ENCODE measurements at places on chromosomes 2 and 18. TPM values are rescaled to one million over a fixed set of nuclear protein-coding genes. Genes with fewer than 3 reads are reported as not detected.

STPG4 gene
- not detected for polyA plus RNA-seq

NT5DC4 gene
- not detected for polyA plus RNA-seq

DNA sequence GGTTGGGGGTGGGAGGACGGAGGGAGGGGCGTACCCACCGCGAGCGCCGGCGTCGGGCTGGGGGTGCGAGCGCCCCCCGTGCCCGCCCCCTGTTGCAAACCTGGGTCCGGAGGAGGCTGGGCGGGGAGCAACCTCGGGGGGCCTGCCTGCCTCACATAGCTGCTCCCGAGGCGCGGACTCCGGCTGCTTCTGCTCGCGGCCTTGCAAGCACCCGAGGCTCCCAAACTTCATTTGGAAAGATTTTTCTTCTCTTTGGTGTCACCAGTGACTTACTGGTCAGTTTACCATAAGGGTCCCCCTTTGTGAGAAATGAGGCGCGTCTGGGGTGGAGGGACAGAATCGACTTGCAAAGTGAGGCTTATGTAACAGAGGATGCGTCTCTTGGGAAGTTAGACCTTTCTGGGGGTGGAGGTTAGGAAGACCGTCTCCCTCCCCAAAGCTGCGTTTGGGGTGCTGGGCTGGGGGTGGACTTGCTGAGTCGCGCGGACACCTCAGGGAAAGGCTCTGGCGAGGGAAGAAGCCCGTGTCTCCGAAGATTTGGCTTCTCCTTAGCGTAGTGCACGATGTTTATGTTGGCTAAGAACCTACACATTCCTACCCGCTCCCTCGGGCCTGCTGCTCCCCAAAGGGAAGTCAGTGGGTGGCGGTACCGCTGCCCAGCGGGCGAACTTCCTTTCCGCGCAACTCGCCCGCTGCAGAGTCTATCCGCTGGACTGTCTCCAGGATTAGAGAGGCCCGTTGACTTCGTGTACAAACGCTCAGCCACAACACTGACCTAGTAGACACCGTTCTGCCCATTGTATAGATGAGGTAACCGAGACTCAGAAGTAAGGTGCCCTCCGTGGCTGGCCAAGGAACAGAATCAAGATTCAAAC lies 559 bp downstream of the TMEM37 start:
- peak; percentile 77 for DNase-seq

MC4R gene
- polyA plus RNA-seq = not detected

MYO7B gene
- 67.9 TPM for polyA plus RNA-seq

C2orf72 gene
- polyA plus RNA-seq = 20.4 TPM

GRCh38 chr2:146642066-146642465 lies 1202.8 kb upstream of the ACVR2A start:
- DNase-seq = peak; percentile 48

GRCh38 chr2:120913972-120914838 lies 178.5 kb downstream of the GLI2 start:
- DNase-seq = no peak

- no peak for DNase-seq
Observed at GRCh38 chr2:223723954-223724411, 113.4 kb downstream of the AP1S3 start.

GRCh38 chr2:133072837-133073694 lies 403.1 kb upstream of the LYPD1 start:
- DNase-seq = no peak

TRIB2 gene
- polyA plus RNA-seq = 1.4 TPM

- DNase-seq = peak; percentile 58
Observed at GRCh38 chr2:234996069-234996940, 44.5 kb downstream of the SH3BP4 start.

GRCh38 chr2:6917071-6917760 lies at the start of gene RNF144A:
Gene RNF144A (plus strand): TSS chr2:6917412. CDS start chr2:6996927, 79,515 bp downstream.
- peak; percentile 72 for DNase-seq

DNA sequence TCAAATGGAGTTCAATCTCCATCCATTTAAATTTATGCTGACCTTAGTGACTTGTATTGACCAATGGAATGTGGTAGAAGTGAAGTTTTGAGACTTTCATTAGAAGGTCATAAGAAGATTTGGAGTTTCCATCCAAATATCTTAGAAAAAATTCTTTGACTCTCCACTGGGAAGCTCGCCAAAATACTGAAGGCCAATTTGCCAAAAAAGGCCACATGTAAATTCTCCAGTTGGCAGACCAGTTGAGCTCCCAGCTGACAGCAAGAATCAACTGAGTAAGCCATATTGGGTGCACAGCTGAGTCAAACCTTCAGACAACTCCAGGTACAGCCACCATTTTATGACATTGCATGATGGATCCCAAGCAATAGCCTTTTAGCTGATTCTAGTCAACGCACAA lies 228.3 kb upstream of the SETBP1 start:
- DNase-seq = no peak

- no peak for DNase-seq
Observed at GRCh38 chr18:23809415-23809814, 120.2 kb downstream of the LAMA3 start.

DNA sequence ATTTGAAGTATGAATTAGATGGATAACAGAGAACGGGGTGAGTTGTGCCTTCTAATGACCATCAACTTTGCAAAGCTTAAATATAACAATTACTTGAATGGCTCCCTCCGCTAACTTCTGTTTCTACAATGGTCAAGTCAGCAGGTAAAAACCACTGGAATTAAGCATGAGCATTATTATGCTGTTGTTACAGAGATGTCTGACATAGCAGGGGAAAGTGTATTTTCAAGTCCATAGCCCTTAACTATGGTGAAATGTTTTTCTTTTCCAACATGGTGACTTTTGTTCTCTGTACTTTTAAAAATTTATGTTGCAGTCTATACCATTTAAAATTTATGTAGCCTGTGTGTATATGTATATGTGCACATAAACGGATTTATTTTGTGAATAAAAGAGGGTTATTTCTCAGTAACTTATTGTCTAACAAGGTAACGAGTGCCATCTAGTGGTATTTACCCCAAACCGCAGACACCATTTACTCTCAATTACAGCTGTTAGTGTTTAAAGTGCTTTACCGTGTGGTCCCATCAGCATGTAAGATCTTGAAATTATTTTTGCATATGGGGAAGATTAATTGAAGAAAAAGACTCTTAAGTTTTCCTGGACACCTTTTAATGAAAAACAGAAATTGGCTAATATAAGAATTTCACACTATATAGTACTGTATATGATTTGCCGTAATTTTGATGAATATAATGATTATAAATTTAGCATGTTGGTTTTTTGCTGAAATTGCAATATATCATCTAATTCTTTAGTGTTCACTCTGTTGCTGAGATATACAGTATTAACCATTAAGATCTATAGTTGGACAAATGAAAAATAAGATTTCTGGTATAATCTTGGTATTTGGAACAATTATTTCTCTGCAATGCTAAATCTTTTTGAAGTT lies 78.2 kb downstream of the UBE2E3 start:
- no peak for DNase-seq

DNA sequence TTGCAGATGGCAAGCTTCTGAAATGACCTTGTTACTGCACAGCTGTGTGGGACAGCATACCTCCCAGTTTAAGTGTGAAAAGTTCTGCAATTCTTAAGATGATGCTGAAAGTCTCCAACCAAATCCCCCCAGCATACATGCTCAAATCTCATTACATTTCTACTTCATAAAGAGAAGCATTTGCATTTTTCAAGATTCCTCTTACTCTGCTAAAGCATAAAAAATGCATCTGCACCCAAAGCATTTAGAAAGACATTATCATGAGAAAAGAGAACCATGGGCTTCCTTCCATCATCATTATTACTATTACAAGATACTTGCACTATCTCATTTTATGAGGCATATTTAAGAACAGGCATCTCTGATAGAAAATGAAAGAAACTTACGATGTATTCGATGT lies 236.9 kb upstream of the REV1 start:
- DNase-seq = no peak

NOSTRIN gene
- 39.0 TPM for polyA plus RNA-seq

DNA sequence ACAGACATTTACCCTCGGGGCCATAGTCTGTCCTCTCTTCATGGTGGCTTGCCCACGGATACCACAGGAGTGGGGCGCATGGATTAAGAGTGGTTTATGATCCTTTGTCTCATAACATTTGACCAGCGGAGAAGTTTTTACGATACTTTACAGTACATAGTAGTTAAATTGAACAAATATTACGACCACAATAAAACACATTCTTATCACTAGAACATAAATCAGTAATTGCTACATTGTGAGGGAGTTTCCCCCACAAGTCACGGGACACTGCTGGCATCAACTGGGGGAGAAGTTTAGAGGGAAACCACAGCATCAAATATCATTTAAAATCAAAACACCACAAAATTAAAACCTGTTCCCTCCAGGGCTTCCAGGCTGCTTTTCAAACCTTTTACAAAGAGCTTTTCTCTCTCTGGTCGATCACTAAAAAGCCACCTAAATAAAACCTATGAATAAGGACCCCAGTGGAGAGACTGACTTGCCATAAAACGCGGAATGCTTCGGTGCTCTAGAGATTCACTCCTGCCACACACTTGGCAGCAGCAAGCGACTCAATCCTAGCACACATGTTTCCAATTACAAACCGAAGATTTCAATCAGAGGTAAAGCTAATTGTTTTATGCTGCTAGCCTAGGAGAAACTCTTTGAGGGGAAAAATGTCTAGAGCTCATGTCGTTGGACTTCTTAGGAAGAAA lies 173.7 kb upstream of the HNRNPA3 start:
- no peak for DNase-seq

DNA sequence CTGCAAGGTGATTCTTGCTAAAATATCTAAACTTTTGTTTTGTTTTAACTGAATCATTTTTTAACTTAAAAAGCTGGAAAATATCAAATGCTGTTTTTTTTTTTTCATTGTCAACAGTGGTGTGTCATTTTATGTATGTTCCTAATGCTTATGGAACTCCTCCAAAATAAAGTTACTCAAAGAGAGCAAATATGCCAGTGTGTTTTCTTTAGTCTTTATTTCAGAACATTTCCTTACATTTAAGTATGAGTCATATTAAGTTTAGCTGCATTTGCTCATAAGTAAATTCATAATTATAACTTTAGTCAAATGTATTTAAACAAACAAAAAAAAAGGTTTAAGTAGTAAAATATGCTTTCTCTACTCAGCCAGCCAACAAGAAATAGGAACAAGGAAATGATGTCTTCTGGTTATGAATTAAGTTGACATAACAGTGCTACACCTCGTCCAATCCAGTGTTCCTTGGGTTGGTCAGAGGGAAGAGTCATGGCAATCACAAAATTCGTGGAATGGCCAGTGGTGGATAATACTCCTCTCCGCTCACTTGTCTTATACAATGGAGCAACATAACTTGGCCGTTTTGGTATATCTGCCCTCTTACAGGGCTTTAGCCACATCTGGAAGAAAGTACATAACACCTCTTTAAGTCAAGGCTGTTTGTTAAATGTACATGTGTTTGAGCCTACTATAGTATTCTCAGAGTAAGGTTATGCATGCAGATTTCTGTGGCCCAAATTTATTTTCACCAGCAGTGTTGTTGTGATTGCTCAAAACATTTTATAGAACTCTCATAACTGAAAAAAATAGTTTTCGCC lies 80.7 kb downstream of the SLC39A10 start:
- no peak for DNase-seq

DNA sequence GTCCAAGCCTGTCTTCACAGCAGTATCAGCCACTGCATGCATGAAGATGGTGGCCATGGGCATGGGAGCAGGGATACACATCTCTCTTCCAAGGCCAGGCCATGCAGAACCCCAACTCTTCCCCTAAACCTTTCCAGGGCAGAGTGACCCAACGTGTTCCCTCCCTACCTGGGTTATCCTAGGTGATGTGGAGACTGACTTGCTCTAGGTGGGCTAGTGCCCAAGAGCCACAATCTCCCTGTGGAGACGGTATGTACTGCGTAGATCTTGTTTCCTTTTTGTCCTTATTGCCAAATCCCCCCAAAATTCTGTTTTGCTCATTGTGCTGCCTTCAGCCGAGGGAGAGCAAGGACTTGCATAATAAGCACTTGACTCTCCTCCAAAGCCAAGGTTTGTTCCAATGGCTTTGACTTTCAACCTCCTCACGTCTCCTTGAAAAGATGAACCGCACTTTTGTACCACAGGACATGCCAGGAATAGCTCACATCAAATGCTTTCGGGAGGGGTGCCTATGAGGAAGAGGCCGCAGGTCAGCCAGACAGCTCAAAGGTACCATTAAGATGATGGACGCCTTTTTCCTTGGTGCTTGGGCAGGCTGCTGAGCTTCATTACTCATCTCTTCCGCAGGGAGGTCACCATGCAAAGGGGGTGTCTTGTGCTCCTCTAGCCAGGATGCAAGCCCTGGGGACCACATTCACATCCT lies 76.2 kb upstream of the GLI2 start:
- DNase-seq = no peak

SNORC gene
- polyA plus RNA-seq = 8.8 TPM

- DNase-seq = no peak
Observed at GRCh38 chr2:23454501-23455120, 69.6 kb downstream of the KLHL29 start.

DPP4 gene
- polyA plus RNA-seq = 1.4 TPM

DNA sequence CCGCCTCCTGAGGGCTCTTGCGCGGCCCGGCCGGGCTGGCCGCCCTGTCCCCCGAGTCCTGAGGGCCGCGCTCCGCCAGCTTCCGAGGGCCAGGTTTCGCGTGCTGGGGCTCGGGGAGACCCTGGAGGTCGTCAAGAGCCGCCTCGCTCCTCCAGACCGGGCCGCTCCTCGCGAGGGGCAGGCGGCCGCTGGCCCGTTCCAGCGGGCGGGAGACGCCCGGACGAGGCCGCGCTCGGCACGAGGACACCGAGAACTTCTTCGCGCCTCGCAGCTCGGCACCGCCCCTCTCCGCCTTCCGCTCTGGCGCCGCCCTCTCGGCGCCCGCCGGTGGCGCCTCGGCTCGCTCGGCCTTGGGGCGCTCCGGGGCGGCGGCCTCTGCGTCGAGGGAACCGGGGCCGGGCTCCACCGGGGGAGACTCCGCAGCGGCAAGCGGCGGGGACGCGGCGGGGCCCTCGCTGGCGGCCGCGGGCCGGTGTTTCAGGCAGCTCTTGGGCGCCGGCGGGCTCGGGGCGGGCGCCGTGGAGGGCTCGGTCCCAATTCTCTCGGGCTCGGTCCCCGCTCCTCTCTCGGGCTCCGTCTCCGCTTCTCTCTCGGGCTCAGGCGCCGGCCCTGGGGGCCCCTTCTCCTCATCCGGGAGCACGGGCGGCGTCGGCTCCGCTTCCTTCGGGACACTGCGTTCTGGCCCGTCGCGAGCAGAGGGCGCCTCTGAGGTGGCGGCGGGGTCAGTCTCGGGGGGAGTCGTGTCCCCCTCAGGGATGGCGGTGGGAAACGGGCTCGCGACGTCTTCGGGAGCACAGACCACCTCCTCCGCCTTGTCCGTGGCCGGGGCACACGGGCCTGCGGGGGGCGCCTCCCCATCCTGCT lies 91.6 kb upstream of the MGAT4A start:
- DNase-seq = no peak

GRCh38 chr2:158818511-158818910 lies 23.4 kb downstream of the DAPL1 start:
- DNase-seq = no peak

- peak; percentile 2 for DNase-seq
Observed at GRCh38 chr18:46497129-46497528, 159.9 kb downstream of the LOXHD1 start.

Measured in sigmoid colon (tissue), 7 donors.